Muscle of back (tissue), 13 donors: ENCODE measurements at places on chromosomes 7 and 10. TPM values are rescaled to one million over a fixed set of nuclear protein-coding genes. Genes with fewer than 3 reads are reported as not detected.

GRCh38 chr10:122422266-122422989 lies 32.0 kb upstream of the ARMS2 start:
- no peak for DNase-seq

GRCh38 chr7:50795831-50796230 lies 13.1 kb upstream of the GRB10 start:
- DNase-seq: no peak

Gene TAC1
- polyA plus RNA-seq: 2.5 TPM

- DNase-seq: no peak
Measured at GRCh38 chr7:47464266-47464665, 117.6 kb downstream of the TNS3 start.

- DNase-seq: no peak
Measured at GRCh38 chr7:47492716-47493325, 89.1 kb downstream of the TNS3 start.

GRCh38 chr10:64286533-64286932 lies 765.3 kb downstream of the REEP3 start:
- no peak for DNase-seq

DNA sequence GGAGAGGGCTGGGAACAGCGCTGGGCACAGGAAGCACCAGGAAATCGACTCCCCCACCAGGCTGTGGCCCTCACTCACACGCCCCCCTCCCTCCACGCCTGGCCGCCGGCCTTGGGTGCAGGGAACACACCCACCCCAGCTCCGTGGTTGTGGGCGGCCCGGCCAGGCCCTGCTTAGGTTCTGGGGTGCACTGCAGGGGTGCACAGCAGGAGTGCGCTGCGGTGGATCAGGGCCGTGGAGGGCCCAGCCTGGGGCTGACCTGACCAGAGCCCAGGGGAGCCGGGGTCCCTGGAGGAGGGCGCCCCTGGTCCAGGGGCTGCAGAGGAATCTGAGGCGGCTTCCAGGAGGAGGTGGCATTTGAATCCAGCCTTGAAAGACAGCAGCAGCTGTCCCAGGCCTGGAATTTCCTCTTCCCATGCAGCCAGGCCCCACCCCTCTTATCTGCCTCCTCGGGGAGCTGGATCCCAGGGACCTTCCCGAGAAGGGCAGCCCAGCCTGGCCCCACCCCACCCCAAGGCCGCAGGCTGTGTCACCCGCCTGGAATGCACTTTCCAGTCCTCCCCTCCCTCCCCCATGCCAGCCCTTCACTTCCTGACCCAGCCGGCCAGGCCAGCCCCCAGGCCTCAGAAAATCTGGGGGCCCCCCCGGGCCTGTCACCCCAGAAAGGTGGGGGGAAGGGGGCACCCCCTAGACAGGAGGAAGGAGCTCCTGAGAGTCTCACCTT lies 18.4 kb upstream of the PDGFA start:
- no peak for DNase-seq

Gene FAM25G
- not detected for polyA plus RNA-seq

GRCh38 chr10:120573355-120573754 lies 116.3 kb downstream of the PLPP4 start:
- DNase-seq: no peak

DNA sequence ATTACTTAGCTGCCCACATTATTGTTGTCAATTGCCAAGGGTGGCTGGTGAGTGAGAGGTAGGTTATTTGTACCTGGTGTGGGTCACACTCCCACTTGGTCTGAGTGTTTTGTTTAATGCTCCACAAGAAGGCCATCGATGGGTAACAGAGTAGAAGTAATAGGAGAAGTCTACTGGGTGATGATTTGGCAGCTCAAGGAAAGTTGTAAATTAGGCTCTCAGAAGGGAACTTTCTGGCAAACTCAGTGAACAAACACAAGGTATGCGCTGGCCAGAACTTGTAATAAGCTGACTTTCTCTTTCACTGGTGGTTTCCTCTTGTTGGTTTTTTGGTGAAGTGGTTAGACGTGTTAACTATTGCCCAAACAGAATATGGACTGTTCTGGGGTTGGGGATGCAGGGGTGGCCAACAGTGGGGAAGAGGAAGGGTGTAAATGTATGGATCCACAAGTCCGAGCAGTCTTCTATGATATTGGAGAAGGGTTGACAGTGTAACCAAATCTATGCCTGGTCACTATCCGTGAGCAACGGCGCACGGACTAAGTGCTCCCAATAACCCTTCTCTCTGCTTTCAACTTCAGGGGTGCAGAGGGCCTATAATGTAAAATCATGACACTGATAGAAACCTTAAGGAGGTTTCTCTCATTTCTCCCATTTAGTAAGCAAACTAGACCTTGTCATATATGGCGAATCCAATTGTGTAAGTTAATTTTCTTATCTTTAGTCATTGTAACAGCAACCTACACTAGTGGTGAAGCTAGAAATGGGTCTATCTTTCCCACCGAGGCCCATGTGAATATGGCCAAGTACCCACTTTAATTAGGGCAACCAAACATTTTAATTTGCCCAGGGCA lies 212.8 kb downstream of the PTEN start:
- DNase-seq: no peak

GRCh38 chr10:84525120-84525806 lies 196.9 kb downstream of the CCSER2 start:
- no peak for DNase-seq

- no peak for DNase-seq
Measured at GRCh38 chr10:100350914-100351485, 4.0 kb downstream of the SCD start.
